ENCODE measurements at places on chromosomes 7 and 10.

DNA sequence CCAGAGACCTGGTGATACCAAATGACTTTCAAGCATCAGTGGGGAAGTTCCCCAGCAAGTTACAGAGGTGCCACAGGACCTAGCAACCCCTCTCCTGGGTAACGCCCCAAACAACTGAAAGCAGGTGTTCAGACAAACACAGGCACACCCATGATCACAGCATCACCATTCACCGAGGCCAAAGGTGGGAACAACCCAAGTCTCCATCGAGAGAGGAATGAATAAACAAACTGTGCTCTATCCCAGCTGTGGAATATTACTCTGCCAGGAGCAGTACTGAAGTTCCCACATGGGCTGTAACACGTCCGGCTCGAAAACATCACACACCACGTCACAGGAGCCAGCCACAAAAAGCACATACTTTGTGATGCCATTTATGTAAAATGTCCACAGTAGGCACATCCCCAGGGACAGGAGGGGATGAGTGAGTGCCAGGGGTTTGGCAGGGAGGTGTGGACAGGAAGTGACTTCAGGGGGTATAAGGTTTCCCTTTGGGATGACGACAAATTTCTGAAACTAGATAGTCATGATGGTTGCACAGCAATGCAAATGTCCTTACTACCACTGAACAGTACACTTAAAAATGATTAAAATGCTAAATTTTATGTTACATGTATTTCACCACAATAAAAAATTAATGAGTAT, 222.8 kb downstream of the TNS3 start:
- no peak for DNase-seq

DNA sequence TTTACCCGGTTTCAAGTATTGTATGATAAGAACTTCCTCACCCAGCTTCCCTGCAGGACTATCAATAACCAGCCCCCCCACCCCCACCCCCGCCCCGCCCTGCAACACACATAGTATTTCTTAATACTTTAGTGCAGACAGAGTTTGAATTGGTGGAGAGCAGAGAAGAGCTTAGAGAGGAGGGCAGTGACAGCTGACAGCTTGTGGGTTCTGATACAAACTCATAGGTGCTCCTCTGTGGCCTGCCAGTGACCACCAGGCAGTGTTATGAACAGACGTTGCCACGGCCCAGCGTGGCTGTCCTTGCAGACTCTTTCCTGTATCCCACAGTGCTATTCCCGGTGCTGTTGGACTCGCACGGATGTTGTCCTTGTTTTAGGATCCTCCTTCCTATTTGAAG, 186.9 kb upstream of the ADO start:
- no peak for DNase-seq

- DNase-seq: no peak
Measured at GRCh38 chr7:108189733-108190388, 59.7 kb upstream of the LAMB4 start.

DNA sequence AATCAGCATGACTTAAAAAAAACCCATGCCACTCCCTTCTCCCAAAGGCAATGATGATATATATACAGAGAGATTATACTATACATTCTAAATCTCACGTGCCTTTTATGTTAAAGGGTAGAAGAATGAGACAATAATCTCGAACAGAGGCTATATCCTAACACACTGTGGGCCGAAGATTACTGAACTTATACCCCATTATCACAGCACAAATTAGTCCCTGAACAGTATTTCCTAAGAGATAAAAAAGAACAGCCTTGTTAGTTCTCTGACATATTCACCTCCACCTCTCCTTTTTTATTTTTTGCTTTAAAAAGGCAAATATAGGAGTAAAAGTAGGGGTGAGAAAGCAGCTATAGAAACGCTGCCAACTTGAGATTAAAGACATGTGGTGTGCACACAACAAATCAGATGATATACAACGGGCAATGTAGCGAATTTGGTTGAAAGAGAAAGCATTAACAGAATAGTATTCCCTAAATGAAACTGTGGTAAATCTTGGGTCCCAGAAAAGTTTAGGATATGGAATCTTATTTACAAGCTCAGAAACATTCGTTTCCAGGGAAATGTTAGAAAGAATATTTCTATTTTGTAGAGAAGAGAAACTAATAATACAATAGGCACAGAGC, 69.5 kb downstream of the JMJD1C start:
- no peak for DNase-seq

DNA sequence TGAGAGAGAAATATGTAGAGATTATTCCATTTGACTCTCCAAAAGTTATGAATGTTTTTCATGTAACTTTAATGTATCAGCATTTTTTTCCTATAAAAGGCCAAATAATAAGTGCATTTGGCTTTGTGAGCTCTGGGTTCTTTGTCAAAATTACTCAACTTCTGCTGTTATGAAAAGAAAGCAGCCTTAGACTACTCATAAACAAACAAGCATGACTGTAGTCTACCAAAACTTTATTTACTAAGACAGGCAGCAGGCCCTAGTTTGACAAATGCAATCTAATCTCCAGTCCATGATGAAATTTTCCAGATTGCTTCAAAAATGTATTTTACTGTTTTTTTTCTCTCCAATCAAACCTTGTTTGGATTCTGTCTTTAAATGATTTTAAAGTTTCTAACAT, 46.3 kb downstream of the MRPL32 start:
- no peak for DNase-seq
